Activated CD8-positive, alpha-beta memory T cell treated with anti-CD3 and anti-CD28 coated beads for 1 hour (primary cell): ENCODE measurements at places on chromosomes 5 and 9.
A peak's percentile ranks its signal among the peaks of the same experiment; 100 is the strongest.

GRCh38 chr5:99814321-99815063, 720.7 kb upstream of the FAM174A start:
- no peak for DNase-seq

GRCh38 chr5:3789519-3790193, 194.0 kb downstream of the IRX1 start:
- DNase-seq = no peak

GRCh38 chr9:120619751-120620655, 40.0 kb upstream of the CDK5RAP2 start:
- peak; percentile 35 for DNase-seq

DNA sequence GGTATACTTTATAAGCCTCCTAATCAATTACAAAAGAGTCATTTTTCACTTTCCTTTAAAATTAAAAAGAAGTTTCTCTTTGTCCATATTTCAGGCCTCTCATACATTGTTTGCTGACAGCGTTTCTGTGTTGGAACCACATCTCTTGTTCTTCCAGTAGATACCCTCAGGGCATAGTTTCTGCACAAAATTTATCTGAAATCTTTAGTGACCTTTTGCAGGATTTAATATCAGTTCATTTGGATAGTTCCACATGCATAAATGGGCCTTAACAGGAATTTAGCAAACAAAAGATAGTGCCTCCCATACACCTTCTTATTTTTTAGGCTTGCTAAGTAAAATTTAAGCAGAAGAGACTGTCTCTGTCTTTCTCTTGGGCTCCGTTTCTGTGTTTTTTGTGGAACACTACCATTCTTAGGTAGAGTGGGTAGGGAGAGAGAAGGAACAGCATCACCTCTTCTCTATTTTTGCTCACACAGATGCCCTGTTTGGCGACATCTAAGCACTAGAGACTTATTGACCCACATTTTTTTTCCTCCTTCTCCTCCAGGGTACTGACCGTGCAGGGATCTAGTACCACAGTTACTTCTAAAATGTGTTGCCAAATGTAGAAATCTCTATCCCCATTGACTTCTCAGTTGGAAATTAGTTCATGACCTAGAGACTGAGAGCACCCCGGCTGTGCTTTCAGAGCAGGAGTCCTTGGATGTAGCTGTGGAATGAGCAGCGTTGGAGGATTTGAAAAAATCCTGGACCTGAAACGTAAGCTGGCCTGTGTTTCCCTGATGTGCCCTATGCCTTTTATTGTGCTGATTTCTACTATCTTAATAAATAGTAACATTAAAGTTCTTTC, 22.1 kb downstream of the ARHGAP26 start:
- DNase-seq = no peak

DNA sequence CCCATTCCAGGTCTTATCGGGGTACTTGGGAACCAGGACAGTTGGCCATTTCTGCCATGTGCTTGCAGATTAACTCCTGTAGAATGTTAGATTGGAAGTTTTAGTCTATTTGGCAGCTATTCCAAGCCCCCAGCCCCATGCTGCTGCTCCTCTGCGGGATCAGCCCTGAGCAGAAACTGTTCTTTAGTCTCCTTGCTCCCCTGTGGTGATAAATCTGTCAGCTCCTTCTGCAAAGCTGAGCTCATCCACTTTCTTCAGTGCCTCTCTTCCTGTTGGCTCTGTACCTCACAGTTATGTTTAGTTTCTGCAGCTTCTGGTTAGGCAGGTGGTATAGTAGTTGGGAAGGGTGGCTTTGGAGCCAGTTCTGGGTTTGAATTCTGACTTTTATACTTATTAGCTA, 170.4 kb downstream of the GRIA1 start:
- DNase-seq = no peak

DNA sequence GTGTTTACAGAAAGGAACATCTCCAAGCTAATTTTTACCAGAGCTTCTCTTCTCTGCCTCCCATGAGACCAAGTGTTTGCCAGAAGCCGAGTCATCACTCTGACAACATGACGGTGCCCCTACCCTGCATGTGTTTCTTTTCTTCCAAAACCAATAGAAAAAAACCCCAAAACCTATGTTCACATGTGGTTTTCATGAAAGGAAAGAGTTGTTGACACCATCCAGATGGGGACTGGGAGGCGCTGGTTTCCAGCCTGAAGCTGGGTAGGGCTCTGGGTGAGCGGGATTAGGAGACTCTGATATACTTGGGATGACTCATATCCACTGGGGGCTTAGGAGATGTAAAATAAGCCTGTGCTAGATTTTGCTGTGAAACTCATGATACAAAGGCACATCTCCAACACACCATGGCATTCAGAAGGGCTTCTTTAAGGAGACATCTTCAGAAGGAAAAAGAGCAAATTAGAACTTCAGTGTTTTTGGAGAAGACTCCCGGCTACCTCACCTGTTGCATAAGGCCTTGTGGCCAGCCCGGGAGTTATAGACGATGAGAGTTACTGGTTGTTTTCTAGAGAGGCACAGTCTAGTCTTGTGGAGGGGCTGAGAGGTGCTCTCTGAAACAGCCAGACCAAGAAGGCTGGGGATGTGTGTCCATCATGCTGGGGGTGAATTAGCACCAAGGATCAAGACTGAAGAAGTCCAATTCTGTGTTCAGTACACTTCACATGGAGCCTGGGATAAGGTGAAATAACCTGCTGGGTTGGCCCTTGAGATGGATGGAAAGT, 108.9 kb upstream of the LHFPL2 start:
- DNase-seq = no peak

GRCh38 chr9:130770679-130771442, 64.2 kb upstream of the ABL1 start:
- DNase-seq = no peak

GRCh38 chr9:69546265-69546664, 125.9 kb downstream of the APBA1 start:
- no peak for DNase-seq

GRCh38 chr9:131815970-131816873, 76.3 kb upstream of the RAPGEF1 start:
- no peak for DNase-seq

- no peak for DNase-seq
Observed at GRCh38 chr9:32378496-32378895, 5.9 kb upstream of the ACO1 start.

DNA sequence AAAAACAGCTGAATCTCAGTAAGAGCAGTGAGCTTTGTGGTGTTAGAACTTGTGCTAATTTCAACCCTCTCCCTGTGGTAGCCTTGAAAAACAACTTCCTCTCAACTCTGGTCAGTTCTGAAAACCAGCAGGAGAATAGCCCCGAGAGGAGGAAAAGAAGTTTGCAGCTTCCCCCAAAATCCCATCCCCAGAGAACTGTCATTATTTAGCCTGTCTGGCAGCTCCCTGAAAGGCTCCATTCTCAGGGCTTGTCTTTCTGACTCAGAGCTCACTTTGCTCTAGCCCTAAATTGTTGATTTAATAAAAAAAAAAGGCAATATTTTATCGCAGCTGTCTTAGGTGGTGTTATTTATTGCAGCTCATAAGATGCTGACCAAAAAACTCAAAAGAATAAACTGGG, 11.4 kb upstream of the SLC45A2 start:
- no peak for DNase-seq

DNA sequence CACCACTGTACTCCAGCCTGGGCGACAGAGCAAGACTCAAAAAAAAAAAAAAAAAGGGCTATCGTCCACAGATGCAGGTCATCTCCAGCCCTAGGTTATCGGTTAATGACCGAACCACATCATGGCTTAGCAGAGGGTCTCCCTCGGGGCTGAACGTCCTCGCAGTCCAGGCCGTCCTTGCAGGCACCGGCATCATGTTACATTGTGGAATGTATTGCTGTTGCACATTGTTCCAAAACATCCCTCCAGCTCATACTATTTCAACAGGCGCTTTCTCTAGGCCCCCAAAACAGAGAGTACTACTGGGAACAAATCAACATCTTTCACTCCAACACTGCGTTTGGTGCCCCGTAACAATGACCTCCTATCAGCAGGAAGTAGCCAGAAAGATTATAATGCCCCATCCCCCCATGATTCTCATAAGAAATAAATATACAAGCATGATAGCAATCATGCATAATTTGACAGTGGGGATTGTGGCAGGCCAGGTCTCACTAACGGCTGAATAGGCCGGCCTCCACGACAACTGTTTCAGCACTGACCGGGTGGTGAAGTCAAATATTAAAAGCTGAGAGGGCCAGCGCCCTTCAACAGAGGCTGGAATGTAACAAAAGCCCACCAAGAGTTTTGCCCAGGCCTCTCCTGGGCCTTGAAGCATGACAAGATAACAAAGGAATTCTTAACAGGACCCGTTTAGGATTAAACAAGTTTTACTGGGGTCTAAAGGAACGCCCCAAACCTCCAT, 1.1 kb upstream of the LCN9 start:
- no peak for DNase-seq

DNA sequence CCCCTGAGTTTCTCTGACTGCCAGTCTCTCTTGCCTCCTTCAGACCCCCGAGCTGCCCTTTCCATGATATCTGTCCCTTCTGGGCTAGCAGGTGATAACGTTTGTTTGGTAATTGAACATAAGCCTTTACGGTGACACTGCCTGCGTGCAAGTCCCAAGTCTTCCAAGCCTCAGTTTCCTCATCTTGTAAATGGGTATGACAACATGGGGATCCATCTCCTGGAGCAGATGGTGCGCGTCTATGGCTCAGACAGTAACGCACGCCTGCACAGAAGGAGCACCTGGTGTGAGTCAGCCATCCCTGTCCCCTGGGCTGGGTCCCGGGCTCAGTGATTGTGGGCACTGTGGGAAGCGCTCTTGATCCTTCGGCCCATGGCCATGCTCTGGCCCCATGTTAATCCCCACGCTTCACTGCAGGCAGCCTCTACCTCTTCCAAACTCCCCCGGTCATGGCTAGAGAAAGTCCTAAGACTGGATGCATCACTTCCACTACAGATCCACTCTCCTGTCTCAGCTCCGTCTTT, 85.8 kb downstream of the DAP start:
- no peak for DNase-seq

GRCh38 chr9:120353506-120353905, 226.5 kb downstream of the CDK5RAP2 start:
- no peak for DNase-seq

DNA sequence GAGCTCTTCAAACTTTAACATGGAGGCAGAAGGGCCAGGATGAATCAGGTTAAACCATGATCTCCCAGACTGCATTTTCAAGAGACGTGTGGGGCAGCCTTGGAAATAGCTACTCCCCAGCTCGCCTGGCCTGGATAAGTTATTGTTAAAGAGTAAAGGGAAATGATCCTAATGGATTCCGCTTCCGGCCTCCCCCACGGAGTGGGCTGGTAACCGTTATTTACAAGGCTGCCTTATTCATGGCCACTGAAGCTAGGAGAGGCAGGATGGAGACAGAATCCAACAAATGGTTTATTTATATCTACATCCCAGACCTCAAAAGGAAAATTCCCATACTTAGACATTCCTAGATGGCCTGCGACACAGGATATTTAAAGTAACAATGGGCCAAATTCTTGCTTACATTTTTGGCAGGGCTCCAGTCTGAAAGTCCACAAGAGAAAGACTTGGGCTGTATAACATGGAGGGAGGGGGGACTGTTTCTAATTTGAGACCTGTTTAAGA, 27.9 kb downstream of the SPRY4 start:
- DNase-seq = no peak

GRCh38 chr9:1722404-1722803, 292.7 kb upstream of the SMARCA2 start:
- no peak for DNase-seq

- no peak for DNase-seq
Observed at GRCh38 chr5:163846512-163846911, 341.1 kb downstream of the MAT2B start.

DNA sequence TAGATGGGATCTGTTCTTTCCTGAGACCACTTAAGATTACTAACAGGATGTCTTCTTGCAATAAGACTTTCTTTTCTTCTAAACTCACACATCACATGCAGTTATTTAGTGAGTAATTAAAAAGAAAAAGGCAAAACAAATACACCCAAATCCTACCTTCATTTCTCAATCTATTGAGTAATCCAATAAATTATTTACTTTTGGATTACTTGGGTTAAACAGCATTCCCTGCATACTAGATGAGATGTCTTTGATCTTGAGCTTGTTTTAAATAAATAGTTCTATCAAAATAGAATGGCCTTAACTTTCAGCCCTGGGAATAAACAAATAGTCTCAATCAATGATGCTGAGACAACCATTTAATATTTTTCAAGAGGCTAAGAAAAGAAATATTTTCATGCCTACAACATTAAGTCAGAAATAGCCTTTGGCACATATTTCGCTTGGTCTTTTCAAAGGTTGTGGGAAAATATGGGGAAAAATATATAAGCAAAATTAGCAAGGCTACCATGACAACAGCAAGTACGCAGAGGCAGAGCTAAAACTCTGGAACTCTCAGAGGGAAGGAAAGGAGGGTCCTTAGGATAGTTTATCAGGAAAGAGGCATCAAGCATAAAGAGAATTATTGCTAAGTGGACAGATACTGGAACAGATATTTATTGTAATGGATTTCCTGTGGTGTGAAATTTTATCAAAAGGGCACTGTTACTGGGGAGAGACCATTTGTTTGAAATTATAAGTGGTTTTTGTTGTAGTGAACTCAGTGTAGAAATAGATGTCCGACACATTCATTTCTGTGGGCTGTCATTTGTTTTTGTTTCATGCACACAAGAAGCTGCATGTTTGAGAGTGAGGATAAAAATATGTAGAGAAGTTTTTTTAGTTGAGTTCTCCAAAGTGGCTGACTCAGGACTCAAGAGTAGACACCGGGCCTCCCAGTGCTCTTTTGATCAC, 70.2 kb upstream of the CDH6 start:
- no peak for DNase-seq

- DNase-seq = no peak
Observed at GRCh38 chr5:99099691-99100090, 170.9 kb upstream of the CHD1 start.

DNA sequence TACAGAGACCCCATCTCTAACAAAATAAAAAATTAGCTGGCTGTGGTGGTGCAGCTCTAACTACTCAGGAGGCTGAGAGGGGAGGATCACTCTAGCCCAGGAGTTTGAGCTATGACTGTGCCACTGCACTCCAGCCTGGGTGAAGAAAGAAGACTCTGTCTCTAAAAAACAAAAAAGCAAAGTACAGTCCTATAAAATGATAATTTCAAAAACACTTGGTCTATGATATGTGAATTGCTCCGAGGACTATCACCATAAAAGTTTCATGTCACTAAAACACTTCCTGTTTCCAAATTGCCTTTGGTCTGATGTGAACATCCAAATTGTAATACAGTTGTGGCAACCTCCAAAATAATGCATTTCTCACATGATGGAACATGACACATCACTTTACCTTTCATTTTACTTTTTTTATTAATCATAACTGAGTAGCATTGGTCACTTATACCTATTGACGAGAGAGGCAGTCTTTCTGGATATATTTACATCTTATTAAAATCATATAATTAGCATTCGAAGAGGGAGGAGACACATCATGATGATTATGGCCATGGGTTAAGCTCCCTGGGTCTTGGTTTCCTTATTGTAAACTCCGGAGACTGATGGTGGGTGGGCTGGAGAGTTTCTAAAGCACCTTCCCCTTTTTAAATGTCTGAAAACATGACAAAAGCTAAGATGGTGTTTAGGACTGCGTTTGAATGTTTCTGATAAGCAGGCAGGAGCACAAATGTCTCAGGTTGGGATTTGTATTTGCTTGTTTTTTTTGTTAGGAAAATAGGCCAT, 25.8 kb upstream of the CD180 start:
- no peak for DNase-seq
